ENCODE measurements at places on chromosomes 7 and 10. TPM values are rescaled to one million over a fixed set of nuclear protein-coding genes. Genes with fewer than 3 reads are reported as not detected.
A peak's percentile ranks its signal among the peaks of the same experiment; 100 is the strongest.

The STEAP1B gene
- 2.8 TPM for total RNA-seq

The PODXL gene
- 55.5 TPM for total RNA-seq

DNA sequence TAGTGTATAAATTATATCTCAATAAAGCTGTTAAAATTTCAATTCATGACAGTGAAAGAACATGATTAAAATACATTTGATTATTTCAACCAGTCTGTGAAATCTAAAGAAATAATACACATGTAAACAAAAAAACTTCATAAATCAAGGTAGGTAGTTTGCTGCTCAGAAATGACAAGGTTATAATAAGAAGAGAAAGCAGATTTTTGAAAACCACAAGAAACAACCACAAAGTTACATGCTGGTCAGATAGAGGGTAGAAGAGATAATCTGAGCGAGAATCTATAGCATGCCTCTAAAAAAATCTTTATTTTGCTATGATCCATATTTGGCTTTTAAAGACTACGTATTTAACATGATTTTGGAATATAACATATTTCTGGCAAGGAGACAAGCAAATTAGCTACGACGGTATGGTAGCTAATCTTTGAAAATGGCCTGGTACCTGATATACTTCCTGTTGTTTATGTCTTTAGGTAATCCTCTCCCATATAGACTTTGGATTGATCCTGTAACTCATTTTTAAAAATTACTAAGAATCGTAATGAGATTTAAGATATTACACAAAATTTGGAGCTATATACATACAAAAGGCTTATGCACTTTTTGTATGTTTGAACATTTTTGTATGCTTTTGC is 23.5 kb upstream of the VCL start:
- H3K27me3 ChIP-seq: no peaks in the 10 kb centered on the region
- no peak overlapping the region for H3K4me3 ChIP-seq
- DNase-seq: no peak
- no peaks in the 10 kb centered on the region for H3K4me1 ChIP-seq
- H3K27ac ChIP-seq: no peak overlapping the region
- H3K36me3 ChIP-seq: no peaks in the 10 kb centered on the region

- peak; percentile 55 for DNase-seq
- no peak overlapping the region for H3K4me3 ChIP-seq
- H3K27me3 ChIP-seq: no peaks in the 10 kb centered on the region
- H3K36me3 ChIP-seq: no peaks in the 10 kb centered on the region
- H3K4me1 ChIP-seq: no peaks in the 10 kb centered on the region
These were observed 71.5 kb upstream of the PPP2R2D start for GRCh38 chr10:131829156-131829930.

GRCh38 chr10:35424680-35425285 is 88.5 kb downstream of the CCNY start:
- H3K27me3 ChIP-seq: no peaks in the 10 kb centered on the region
- no peaks in the 10 kb centered on the region for H3K36me3 ChIP-seq
- no peak for DNase-seq
- H3K27ac ChIP-seq: no peak overlapping the region
- no peak overlapping the region for H3K4me3 ChIP-seq

GRCh38 chr7:49791088-49791741 is 17.8 kb downstream of the VWC2 start:
- no peak overlapping the region for H3K27ac ChIP-seq
- DNase-seq: no peak
- no peak overlapping the region for H3K4me3 ChIP-seq
- no peaks in the 10 kb centered on the region for H3K27me3 ChIP-seq
- no peaks in the 10 kb centered on the region for H3K36me3 ChIP-seq

- no peaks in the 10 kb centered on the region for H3K27me3 ChIP-seq
- no peak overlapping the region for H3K4me3 ChIP-seq
- DNase-seq: no peak
- H3K27ac ChIP-seq: no peak overlapping the region
These were observed 54.7 kb downstream of the MAPK8 start for GRCh38 chr10:48361176-48361575.
